A549 treated with dexamethasone at 1 μM for 4 hours (cell line): ENCODE measurements at places on chromosomes 2 and 18. TPM values are rescaled to one million over a fixed set of nuclear protein-coding genes. Genes with fewer than 3 reads are reported as not detected.

DHRS9 gene
- 3.4 to 4.6 TPM (median 3.9 TPM) in 5 replicates for total RNA-seq

SERPINB12 gene
- total RNA-seq, result not detected in 5 replicates

TCF23 gene
- not detected in 5 replicates for total RNA-seq

EML6 gene
- 0.34 to 1.2 TPM (median 1.0 TPM) in 5 replicates for total RNA-seq

CRYBA2 gene
- total RNA-seq, result 0.31 TPM in 1 of 5 replicates, not detected in the others

PARD6G gene
- 1.8 to 2.8 TPM (median 2.3 TPM) in 5 replicates for total RNA-seq

EIF2AK2 gene
- total RNA-seq, result 19.8 to 29.5 TPM (median 27.2 TPM) in 5 replicates

CYP26B1 gene
- 9.1 to 17.2 TPM (median 14.4 TPM) in 5 replicates for total RNA-seq

RPRD1A gene
- total RNA-seq, result 15.6 to 25.2 TPM (median 22.3 TPM) in 5 replicates

SERPINB5 gene
- total RNA-seq, result 0.05 to 0.30 TPM (median 0.09 TPM) in 5 replicates
